Activated CD4-positive, CD25-positive, alpha-beta regulatory T cell (primary cell): ENCODE measurements at places on chromosomes 5 and 9.

DNA sequence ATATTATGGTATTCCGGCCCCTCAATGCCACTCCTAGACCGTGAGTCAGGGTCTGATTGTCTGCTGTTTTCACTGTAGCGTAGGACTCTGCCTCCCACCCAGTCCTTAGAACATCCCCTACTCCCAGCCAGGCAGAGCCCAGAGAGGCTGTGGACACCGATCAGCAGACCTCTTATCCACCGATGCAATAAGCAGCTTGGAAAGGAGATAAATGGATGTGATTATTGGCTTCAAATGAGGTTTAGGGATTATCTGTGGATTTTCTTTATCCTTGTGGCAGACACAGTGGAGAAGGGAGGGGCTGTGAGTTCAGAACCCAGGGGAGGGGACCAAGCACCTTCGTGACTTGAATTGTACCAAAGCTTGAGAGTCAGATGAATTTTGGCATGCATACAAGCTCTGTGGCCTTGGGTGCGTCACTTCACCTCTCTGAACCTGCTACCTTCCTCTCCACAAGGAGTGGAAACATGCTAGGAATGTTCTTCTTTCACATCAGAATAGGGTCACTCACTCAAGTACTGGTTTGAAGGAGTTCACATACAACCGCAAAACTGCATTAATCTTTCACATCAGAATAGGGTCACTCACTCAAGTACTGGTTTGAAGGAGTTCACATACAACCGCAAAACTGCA, 83.1 kb upstream of the CPLX2 start:
- DNase-seq = no peak

GRCh38 chr5:150120617-150121447, 34.5 kb upstream of the CSF1R start:
- no peak for DNase-seq

GRCh38 chr9:137319739-137320551, 17.9 kb upstream of the NRARP start:
- no peak for DNase-seq

- DNase-seq = no peak
These were observed 241.3 kb downstream of the DEPDC1B start for GRCh38 chr5:60458666-60459065.

GRCh38 chr9:91781906-91782305, 168.1 kb downstream of the ROR2 start:
- DNase-seq = no peak

DNA sequence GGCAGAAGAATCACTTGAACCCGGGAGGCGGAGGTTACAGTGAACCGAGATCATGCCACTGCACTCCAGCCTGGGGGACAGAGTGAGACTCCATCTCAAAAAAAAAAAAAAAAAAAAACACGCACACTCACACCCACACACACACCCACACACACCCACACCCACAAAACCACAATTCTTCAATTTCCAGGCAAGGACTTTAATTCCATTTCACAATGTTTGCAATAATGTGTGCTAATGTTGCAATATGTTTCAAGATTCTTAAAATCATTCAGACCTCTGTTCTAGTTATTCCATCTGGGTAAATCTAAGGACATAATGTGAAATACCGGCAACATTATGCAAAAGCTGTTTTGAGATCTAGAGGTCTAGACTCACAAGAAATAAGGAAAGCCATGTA, 28.3 kb downstream of the CCDC69 start:
- DNase-seq = no peak

DNA sequence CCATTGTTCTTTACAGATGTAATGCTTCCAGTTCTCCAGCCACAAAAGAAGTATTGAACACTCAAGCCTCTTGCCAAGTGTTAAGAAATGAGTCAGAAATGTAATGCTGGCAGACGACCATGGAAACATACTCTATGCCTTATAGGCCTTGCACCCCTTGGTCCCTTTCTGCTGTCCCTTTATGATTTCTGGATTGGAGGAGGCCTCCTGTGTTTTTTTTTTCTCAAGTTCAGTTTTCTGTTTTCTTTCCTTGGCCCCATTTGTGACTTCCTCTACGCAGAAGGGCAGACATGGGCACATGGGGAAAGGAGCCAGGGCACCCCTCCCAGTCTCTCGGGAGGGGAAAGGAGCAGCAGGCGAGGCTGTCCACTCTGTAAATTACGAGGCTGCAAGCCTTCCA, 53.4 kb downstream of the SNX18 start:
- DNase-seq = no peak
